ENCODE measurements at places on chromosomes 4 and X. TPM values are rescaled to one million over a fixed set of nuclear protein-coding genes. Genes with fewer than 3 reads are reported as not detected.

GRCh38 chr4:40241941-40242340, 45.1 kb downstream of the RHOH start:
- no peak for DNase-seq
- H3K36me3 ChIP-seq: peaks cover 54% of the 10 kb centered on the region
- H3K4me1 ChIP-seq: peaks cover 48% of the 10 kb centered on the region
- peak overlapping the region; percentile 61 for H3K27ac ChIP-seq
- H3K4me3 ChIP-seq: no peak overlapping the region
- H3K27me3 ChIP-seq: no peaks in the 10 kb centered on the region

GRCh38 chr4:87274327-87274726, 48.4 kb downstream of the HSD17B13 start:
- H3K27ac ChIP-seq: no peak overlapping the region
- H3K36me3 ChIP-seq: no peaks in the 10 kb centered on the region
- H3K27me3 ChIP-seq: peaks cover 20% of the 10 kb centered on the region
- no peak overlapping the region for H3K4me3 ChIP-seq
- H3K4me1 ChIP-seq: no peaks in the 10 kb centered on the region

GRCh38 chr4:55121246-55121645, 4.1 kb downstream of the KDR start:
- peaks cover 17% of the 10 kb centered on the region for H3K27me3 ChIP-seq
- no peak overlapping the region for H3K27ac ChIP-seq
- H3K4me3 ChIP-seq: no peak overlapping the region
- no peaks in the 10 kb centered on the region for H3K36me3 ChIP-seq

GRCh38 chr4:79576429-79576753, 168.4 kb upstream of the GK2 start:
- DNase-seq: peak; percentile 11
- no peaks in the 10 kb centered on the region for H3K4me1 ChIP-seq
- H3K36me3 ChIP-seq: no peaks in the 10 kb centered on the region
- no peak overlapping the region for H3K27ac ChIP-seq
- no peak overlapping the region for H3K4me3 ChIP-seq

- no peak overlapping the region for H3K27ac ChIP-seq
- peaks cover 4% of the 10 kb centered on the region for H3K4me1 ChIP-seq
- H3K36me3 ChIP-seq: no peaks in the 10 kb centered on the region
- DNase-seq: no peak
These were observed 228.9 kb upstream of the ETNPPL start for GRCh38 chr4:108991551-108992328.

DNA sequence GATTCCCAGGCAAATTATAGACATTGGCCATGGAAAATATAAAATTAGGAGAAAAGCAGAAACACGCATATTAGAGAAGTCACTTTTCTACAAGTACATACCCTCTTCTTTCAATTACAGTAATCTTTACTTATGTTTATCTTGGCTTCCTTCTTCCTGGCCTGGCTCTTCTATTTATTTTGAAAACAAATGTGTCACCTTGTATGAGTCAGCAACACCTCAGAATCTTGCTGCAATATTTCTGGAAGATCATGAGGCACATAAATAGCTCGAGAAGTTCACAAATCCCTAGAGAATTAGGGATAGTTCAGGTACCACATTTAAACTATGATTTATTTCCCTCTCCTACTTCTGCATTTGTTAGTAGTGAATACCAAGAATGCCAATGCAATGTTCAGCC, 124.6 kb downstream of the ANOS1 start:
- no peaks in the 10 kb centered on the region for H3K4me1 ChIP-seq
- no peaks in the 10 kb centered on the region for H3K27me3 ChIP-seq
- H3K36me3 ChIP-seq: no peaks in the 10 kb centered on the region
- no peak overlapping the region for H3K4me3 ChIP-seq

The TMEM35A gene
- total RNA-seq: not detected

DNA sequence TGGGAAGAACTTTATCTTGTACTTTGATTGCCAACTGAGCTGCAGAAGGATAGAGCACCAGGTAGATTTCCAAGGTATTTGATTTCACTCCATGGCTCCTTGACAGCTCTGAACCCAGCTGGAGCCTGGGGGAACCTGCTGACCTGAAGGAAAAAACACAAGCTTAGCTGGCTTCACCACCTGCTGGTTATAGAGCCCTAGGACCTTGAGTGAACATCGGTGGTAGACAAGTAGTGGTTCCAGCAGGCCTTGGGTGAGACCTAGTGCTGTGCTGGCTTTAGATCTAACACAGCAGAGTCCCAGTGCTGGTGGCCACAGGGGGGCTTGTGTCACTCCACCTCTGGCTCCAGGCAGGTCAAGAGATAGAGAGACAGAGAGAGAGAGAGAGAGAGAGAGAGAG, 1102.6 kb downstream of the ADGRL3 start:
- no peaks in the 10 kb centered on the region for H3K4me1 ChIP-seq
- H3K27me3 ChIP-seq: no peaks in the 10 kb centered on the region
- no peak overlapping the region for H3K27ac ChIP-seq
- H3K36me3 ChIP-seq: no peaks in the 10 kb centered on the region

DNA sequence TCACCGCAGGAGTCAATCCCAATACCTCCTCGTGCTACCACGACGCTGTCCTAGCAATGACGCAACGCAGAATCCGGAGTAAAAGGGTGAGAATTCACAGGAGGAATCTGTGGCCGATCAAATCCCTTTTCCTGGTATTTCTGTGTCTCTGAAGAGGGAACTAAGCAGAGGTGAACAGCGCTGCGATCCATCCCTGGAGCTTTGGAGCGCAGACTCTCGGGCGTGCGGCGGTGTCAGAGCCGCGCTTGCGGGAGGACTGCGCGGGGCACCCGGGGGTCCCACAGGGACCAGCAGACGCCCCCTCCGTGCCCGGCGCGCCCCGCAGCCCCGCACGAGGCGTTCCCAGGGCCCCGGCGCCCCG, 17.2 kb upstream of the ZNF718 start:
- H3K4me3 ChIP-seq: no peak overlapping the region
- no peaks in the 10 kb centered on the region for H3K4me1 ChIP-seq
- H3K27ac ChIP-seq: no peak overlapping the region

GRCh38 chr4:52711272-52711671, 40.0 kb downstream of the ERVMER34-1 start:
- peaks cover 35% of the 10 kb centered on the region for H3K36me3 ChIP-seq
- H3K4me1 ChIP-seq: peaks cover 4% of the 10 kb centered on the region
- no peak for DNase-seq
- H3K27ac ChIP-seq: no peak overlapping the region

- no peaks in the 10 kb centered on the region for H3K27me3 ChIP-seq
- H3K4me1 ChIP-seq: peaks cover 6% of the 10 kb centered on the region
- DNase-seq: no peak
- H3K27ac ChIP-seq: no peak overlapping the region
- H3K36me3 ChIP-seq: no peaks in the 10 kb centered on the region
These were observed 6.7 kb upstream of the HSD17B10 start for GRCh38 chrX:53440621-53441517.

GRCh38 chr4:24970191-24970590, 57.3 kb upstream of the CCDC149 start:
- H3K4me3 ChIP-seq: no peak overlapping the region
- H3K27ac ChIP-seq: no peak overlapping the region
- H3K4me1 ChIP-seq: no peaks in the 10 kb centered on the region
- peaks cover 9% of the 10 kb centered on the region for H3K27me3 ChIP-seq
- no peaks in the 10 kb centered on the region for H3K36me3 ChIP-seq

- DNase-seq: no peak
- H3K4me1 ChIP-seq: no peaks in the 10 kb centered on the region
- H3K27ac ChIP-seq: no peak overlapping the region
- H3K27me3 ChIP-seq: no peaks in the 10 kb centered on the region
- no peaks in the 10 kb centered on the region for H3K36me3 ChIP-seq
These were observed 94.9 kb upstream of the UNC5C start for GRCh38 chr4:95643627-95644026.

GRCh38 chrX:7926501-7926900, 712 bp downstream of the PNPLA4 start:
- peaks cover 5% of the 10 kb centered on the region for H3K4me1 ChIP-seq
- peak overlapping the region; percentile 63 for H3K4me3 ChIP-seq
- no peak for DNase-seq
- no peaks in the 10 kb centered on the region for H3K27me3 ChIP-seq
- H3K36me3 ChIP-seq: peaks cover 24% of the 10 kb centered on the region

- no peak overlapping the region for H3K4me3 ChIP-seq
- peak; percentile 44 for DNase-seq
- H3K36me3 ChIP-seq: no peaks in the 10 kb centered on the region
- no peak overlapping the region for H3K27ac ChIP-seq
These were observed 5.1 kb upstream of the GABRQ start for GRCh38 chrX:152632445-152633097.

- H3K36me3 ChIP-seq: no peaks in the 10 kb centered on the region
- DNase-seq: no peak
- H3K4me3 ChIP-seq: peak within 1 kb of the TSS; percentile 59
- no peaks in the 10 kb centered on the region for H3K27me3 ChIP-seq
- peaks cover 24% of the 10 kb centered on the region for H3K4me1 ChIP-seq
These were observed at the start of gene AMER1 for GRCh38 chrX:64205441-64205734. TSS of gene AMER1 (minus strand) at chrX:64205708. CDS start at chrX:64193286, 12,422 bp downstream.

GRCh38 chr4:73127839-73128453, 58.4 kb upstream of the COX18 start:
- no peaks in the 10 kb centered on the region for H3K4me1 ChIP-seq
- DNase-seq: no peak
- H3K27ac ChIP-seq: no peak overlapping the region

The SH3TC1 gene
- 2.1 TPM for total RNA-seq

- H3K27ac ChIP-seq: no peak overlapping the region
- no peaks in the 10 kb centered on the region for H3K36me3 ChIP-seq
- DNase-seq: no peak
- no peak overlapping the region for H3K4me3 ChIP-seq
- H3K27me3 ChIP-seq: peaks cover 6% of the 10 kb centered on the region
- no peaks in the 10 kb centered on the region for H3K4me1 ChIP-seq
These were observed 124.9 kb upstream of the ZCCHC13 start for GRCh38 chrX:74179071-74179470.
